Head of caudate nucleus (tissue), 42 donors: ENCODE measurements at places on chromosomes 16 and 17.

DNA sequence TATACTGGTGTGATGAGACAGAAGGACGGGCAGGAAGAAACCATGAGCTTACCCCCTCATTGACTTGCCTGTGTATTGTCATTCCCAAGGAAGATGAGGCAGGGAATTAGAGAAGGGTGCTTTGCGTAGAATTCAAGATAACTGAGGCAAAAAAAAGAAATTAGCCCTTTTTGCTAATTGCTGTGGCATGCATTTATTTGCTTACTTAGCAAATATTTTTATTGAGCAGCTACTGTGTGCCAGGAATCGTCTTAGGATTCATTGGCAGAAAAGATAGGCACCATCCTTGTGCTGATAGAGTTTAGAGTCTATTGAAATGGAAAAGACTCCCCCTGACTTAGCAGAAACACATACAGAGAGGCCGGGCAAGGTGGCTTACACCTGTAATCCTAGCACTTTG lies 541.9 kb downstream of the TMEM114 start:
- DNase-seq = no peak

DNA sequence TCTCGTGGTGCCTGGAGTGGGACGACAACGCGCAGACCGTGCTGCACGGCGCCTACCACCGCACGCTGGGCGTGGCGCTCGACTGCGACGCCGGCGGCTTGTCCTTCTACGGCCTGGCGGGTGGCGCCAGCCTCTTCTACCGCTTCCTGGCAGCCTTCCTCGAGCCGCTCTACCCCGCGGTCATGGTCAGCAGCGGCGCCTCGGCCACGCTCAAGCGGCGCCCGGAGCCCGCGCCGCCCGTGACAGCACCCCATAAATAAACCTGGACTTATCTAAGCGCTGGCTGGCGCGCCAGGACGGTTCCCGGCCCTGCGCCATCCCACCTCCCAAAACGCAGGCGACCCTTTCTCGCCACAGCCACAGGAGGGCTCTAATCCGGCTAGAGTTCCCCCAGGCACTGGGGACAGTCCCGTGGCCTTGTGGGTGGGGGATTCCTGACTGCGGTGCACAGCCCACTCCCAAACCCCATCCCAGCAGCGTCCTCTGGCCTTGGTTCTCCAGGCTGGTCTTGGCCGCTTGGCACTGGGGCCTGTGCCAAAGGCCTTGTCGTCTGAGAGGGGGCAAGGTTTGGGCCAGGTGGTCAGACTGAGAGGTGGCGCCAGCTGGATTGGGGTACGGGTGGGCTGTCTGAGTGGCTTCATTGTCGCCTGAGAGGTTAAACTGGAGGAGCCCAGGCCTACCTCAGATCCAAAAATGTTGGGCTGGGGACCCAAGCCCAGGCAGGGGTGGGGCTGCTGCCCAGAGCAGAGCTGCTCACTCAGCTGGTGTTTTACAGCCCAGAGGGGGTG lies 10.1 kb upstream of the SLC16A5 start:
- peak; percentile 66 for DNase-seq

GRCh38 chr17:50194934-50195865 lies 6.2 kb downstream of the COL1A1 start:
- DNase-seq = no peak

DNA sequence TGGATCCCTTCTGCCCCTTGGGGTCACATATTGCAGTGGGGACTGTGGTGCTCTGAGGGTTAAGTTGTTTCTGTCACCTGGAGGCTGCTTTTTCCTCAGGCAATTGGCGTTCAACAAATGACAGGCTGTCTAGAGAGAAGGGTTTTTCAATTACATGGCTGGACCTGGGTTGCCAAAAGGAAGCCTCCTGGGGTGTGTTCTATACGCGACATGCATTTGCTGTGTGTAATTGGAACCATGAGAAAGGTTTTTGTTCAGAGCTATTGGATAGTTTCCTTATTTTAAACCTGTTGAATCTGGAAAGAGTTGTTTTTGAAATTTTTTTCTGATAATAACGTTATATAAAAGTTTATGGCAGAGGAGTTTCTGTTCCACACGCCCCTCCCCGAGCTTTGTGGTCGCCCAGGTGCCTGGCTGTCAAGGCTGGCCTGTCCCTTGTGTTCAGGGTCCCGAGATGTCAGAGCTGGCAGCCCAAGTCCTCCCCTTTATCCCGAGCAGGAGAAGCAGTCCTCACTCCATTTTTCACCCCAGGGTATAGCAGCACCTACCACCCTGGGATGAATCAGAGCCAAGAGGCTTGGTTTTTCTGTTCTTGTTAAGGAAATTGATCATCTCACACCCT lies 26.1 kb upstream of the ZNF750 start:
- DNase-seq = no peak

- peak; percentile 43 for DNase-seq
Measured at GRCh38 chr16:1211451-1212268, 13.4 kb downstream of the TPSG1 start.

GRCh38 chr17:31722251-31723056 lies 136.6 kb downstream of the COPRS start:
- no peak for DNase-seq

- no peak for DNase-seq
Measured at GRCh38 chr16:55398762-55399161, 74.8 kb downstream of the IRX6 start.

DNA sequence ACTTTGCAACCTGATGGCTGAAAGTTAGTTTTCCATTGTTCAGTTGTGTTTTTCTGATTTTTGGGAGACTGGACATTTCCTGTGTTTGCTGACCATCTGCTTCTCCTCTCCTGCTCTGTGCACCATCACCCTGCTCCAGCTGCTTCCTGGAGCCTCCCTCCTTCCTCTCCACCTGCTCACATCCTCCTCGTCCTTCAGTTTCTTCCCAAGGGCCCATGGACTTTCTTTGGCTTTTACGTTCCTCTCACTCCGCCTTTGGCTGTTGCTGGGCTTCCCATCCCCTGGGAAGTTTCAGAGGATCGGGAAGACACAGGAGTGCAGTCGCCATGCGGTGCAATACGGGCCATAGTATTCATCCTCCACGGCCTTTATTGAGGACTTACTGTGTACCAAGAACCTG lies 61.6 kb downstream of the TNFRSF13B start:
- no peak for DNase-seq

- no peak for DNase-seq
Measured at GRCh38 chr16:86388976-86389375, 121.4 kb upstream of the FOXF1 start.

GRCh38 chr17:50926523-50926922 lies 60.4 kb upstream of the TOB1 start:
- no peak for DNase-seq

GRCh38 chr17:61416540-61417363 lies 17.1 kb downstream of the TBX2 start:
- peak; percentile 78 for DNase-seq
